Stimulated activated naive CD4-positive, alpha-beta T cell (primary cell): ENCODE measurements at places on chromosomes 7 and 10.

GRCh38 chr7:112257073-112257472 is 50.6 kb downstream of the ZNF277 start:
- DNase-seq, result no peak

DNA sequence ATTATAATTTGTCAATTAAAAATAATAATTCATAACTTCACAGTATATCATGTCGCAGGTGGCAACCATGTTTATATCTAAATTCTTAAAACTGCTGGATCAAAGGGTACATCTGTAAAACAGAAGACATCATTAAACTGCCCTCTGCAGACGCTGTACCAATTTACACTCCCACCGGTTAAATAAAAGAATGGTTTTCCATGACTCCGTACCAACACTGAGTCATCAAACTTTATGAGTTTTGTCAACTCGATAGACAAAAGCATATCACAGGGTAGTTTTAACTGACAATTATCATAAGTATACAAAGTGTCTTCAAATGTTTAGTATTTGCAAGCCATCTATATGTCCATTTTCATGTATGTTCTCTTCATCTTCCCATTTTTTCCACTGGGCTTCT is 5.7 kb upstream of the GSTK1 start:
- no peak for DNase-seq

GRCh38 chr7:63073286-63073685 is 925.4 kb upstream of the ZNF722 start:
- no peak for DNase-seq

DNA sequence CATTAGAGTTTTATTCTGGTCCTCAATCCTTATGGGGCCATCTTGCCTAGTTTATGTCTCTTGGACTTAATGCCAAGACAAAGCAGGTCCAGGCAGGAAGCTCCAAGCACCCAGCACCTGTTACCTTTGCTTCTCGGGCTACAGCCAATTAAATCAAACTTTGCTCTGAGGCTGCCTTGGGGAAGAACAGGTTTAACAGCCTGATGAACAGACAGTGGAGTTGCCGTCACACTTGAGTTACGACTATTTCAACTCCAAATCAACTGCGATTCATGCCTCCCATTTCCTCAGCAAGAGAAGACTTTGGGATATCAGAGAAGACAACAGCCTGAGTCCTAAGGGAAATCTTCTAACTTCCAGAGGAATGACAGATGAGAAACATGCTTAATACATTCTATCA is 62.2 kb downstream of the XPNPEP1 start:
- no peak for DNase-seq

DNA sequence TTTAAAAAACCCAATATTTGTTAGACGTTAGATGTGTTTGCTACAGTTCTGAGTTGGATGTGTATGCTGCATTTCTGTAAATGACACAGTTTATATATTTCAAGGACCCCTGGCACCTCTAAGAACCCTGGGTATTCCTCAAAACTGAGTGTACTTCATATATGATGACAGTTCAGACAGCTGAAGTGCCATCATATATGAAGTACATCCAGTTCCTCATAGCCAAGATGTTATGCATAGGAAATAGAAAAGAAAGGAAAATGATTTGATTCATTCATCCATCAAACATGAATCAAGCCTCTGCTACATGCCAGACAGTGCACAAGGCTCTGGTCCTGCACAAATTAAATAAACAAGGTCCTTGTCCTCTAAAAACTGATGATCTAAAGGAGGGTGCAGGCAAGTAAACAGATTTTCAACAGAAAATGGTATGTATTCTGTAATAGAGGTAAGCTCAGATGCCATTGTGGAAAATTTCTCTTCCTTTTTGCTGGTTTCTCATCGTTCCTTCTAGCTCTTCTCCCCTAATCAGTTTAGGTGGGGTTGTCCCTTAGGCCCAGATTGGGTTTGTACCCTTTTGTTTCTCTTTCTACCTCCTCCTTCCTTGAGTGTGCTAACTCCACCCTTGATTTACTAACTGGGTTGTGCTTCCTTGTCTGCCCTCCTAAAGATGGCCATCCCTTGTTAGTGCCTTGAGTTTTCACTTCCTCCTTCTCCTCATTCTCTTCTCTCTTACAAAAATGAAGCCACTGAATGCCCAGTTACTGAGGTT is 25.3 kb upstream of the SMIM30 start:
- no peak for DNase-seq
